ENCODE measurements at places on chromosomes 12 and 14. TPM values are rescaled to one million over a fixed set of nuclear protein-coding genes. Genes with fewer than 3 reads are reported as not detected.

BCL2L14 gene
- not detected for total RNA-seq

RNU4-1 gene
- total RNA-seq: under 0.01 TPM

HOXC10 gene
- not detected for total RNA-seq

PTPN6 gene
- 16.9 TPM for total RNA-seq

CLEC4D gene
- total RNA-seq: not detected

SMOC1 gene
- 1.8 TPM for total RNA-seq

- DNase-seq: no peak
These were observed 290.9 kb downstream of the BTG1 start for GRCh38 chr12:91854725-91855124.

GRCh38 chr12:49197256-49197655 is 8.4 kb upstream of the TUBA1A start:
- no peak for DNase-seq

GRCh38 chr14:89616852-89617341 is 199.9 kb upstream of the FOXN3 start:
- no peak for DNase-seq

- DNase-seq: no peak
These were observed 57.9 kb downstream of the AMN start for GRCh38 chr14:102980409-102980810.

GRCh38 chr12:50572287-50572686 is 67.5 kb downstream of the DIP2B start:
- no peak for DNase-seq

- no peak for DNase-seq
These were observed 355.5 kb downstream of the SNAPC1 start for GRCh38 chr14:62117751-62118105.

DNA sequence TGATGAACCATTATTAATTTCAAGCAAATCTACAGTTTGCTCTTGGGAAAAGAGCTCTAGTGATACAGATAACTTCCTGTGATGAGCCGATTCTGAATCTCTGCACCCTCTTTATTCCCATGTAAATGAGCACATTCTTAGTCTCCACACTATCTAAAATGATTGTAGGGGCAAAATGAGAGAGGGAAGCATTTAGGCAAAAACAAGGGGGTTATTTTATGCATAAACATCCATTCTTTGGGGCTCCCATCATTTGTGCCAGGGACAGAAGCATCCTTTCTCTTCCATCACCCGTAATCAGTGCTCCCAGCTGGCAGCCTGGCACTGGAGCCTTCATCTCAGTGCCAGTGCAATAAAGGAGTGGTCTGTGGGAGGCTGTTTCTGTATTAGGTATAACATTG is 1.7 kb upstream of the GPD1 start:
- DNase-seq: no peak

Data from esophagus muscularis mucosa (tissue), 4 donors.